ENCODE measurements at places on chromosomes 6 and 20.

- DNase-seq, result peak; percentile 48
Measured at GRCh38 chr20:6533351-6533750, 234.1 kb upstream of the BMP2 start.

- peak; percentile 42 for DNase-seq
Measured at GRCh38 chr6:80742481-80742880, 636.0 kb downstream of the BCKDHB start.

- DNase-seq, result peak; percentile 54
Measured at GRCh38 chr6:30915591-30915946, 1.5 kb downstream of the VARS2 start.

- no peak for DNase-seq
Measured at GRCh38 chr6:37116326-37116725, 53.6 kb upstream of the PIM1 start.

DNA sequence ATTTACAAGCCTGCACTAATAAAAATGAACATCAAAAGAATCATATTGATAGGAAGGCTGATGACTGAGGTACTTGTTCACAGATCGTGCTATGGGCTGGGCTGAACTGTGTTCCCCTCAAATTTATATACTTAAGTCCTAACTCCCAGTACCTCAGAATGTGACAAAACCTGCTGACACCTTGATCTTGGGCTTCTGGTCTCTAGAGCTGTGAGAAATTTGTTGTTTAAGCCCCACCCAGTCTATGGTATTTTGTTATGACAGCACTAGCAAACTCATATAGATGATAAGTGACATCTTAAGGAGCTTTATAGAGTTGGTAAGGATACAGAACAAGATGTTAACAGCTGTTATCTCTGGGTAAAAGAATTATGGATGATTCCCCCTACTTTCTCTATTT is 13.8 kb downstream of the UBE2V1 start:
- no peak for DNase-seq

- DNase-seq, result no peak
Measured at GRCh38 chr20:48788486-48789072, 39.2 kb downstream of the PREX1 start.

DNA sequence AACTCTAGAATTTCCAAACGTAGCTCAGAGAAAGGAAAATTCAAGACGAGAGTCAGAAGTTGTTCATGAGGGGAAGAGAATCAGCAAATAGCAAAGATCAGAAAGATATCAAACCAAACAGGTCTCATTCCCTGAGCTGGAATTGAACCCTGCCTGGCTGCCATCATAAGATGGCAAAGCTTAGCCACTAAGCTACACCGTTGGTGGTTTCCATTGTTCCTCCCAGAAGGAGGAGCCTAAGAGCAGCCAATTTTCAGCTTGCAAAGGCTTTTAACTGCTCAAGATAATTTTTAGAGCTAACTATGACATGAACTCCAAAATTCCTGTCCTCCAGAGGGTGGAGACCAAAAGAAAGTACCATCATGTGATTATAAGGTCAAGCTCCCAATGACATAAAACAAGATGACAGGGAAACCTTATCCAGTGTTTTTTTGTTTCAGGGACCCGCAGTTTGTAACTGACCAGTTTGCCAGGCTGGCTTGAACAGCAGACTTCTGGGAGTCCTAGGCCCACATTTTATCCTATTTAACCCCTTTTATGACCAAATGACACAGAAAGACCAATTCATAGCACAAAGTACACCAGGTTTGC is 55.9 kb downstream of the COL11A2 start:
- DNase-seq, result no peak

DNA sequence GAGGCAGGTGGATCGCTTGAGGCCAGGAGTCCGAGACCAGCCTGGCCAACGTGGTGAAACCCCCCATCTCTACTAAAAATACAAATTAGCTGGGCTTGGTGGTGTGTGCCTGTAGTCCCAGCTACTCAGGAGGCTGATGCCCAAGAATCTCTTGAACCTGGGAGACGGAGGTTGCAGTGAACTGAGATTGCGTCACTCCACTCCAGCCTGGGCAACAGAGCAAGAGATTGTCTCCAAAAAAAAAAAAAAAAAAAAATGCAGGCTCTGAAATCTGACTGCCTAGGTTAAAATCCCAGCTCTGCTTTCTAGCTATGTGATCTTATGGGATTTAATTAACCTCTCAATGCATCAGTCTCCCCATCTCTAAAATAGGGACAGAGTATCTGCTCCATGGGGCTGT is 3.3 kb upstream of the TMEM217 start:
- DNase-seq, result no peak

GRCh38 chr20:34791289-34792020 is 34.0 kb downstream of the NCOA6 start:
- peak; percentile 48 for DNase-seq

GRCh38 chr20:60203451-60203850 is 245.2 kb downstream of the CDH26 start:
- no peak for DNase-seq

DNA sequence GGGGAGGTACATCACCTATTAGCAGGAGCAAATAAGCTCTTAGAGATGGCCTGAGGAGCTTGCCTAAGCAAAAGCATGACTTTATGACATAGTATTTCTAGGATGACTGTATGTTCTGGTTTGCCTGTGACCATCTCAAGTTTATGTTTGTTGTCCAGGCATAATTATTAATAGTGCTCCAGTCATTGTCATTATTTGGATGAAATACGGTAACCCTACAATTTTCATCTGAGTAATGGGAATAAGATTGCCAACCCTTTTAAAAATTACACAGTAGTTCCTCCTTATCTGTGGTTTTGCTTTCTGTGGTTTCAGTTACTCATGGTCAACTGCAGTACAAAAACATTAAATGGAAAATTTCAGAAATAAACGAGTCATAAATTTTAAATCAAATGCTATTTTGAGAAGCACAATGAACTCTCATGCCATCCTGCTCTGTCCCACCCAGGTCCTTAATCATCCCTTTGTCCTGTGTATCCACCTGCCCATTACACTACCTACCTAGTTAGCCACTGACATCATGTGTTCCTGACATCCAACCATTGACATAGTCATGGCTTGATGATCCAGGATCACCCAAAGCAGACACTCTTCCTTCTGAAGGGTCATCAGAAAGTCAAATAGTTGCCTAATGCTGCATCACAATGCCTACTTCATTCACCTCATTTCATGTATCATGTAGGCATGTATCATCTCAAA is 27.0 kb upstream of the TFB1M start:
- no peak for DNase-seq

DNA sequence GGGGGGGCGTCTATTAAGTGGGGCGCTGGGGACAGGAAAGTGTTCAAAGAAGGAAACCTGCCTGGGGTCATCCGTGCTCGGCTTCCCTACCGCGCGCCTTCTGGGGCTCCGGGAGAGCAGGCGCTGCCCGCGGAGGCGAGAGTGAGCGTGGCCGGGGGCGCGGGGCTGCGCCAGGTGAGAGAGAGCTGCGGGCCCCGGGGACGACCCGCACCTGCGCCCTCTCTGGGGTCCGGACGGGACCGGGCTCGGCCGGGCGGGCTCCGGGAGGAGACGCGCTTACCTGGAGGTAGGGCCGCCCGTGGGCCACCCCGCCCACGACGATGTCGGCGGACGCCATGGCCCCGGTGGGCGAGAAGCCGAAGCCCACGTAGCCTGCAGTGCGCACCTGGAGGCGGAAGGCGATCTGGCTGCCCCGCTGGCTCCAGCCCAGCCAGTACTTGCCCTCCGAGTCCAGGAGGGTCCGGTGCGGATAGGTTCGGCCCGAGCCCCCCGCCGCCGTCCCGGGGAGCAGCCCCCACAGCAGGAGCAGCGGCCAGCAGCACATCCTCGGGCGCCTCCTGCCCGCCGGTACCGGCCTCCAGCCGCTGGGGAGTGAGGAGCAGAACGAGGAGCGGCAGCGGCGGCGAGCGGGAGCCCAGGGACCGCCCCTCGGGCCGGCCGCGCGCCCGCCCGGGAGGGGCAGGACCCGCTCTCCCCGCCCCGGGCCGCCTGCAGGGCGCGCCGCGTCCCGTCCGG is at the start of gene MOXD1:
MOXD1 (minus strand) TSS at position 593 of the 735 bp plus-strand sequence; CDS start at position 544, 49 bp downstream.
- no peak for DNase-seq

DNA sequence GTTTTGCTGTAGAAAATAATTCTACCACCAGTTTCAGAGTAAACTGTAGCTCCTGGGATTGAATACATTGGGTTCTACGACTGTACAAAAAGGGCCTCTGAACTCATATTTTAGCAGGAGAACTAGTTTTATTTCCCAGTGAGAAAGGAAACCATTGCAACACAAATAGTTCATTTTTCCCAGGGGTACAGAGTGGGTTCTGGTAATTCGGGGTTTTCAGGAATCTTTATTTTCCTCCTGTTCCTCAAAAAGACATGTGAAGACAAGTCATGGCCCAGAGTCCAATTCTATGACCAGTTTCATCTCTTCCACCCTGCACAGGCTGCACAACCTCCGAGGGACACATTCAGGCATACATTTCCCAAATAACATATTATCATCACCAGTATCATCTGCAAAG is 222.1 kb downstream of the HIVEP2 start:
- no peak for DNase-seq

DNA sequence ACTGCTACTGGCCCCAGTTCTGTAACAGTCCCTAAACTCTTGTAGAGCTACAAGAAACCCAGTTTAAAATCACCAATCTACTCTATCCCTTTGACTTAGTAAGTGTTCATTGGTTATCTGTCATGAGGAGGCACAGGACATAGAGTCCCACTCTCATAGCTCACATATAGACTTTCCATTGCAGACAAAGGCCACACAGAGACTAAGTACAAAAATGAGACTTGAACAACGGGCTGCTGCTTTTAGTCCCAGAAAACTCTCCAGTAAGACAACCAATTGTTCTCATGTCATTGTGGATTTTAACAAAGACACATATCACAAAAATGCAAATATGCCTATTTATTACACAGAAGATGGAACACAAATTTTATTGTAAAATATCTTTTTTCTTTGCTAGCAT is 197.4 kb downstream of the PTPRK start:
- DNase-seq, result no peak

- DNase-seq, result no peak
Measured at GRCh38 chr20:38369389-38369788, 23.1 kb downstream of the LBP start.

DNA sequence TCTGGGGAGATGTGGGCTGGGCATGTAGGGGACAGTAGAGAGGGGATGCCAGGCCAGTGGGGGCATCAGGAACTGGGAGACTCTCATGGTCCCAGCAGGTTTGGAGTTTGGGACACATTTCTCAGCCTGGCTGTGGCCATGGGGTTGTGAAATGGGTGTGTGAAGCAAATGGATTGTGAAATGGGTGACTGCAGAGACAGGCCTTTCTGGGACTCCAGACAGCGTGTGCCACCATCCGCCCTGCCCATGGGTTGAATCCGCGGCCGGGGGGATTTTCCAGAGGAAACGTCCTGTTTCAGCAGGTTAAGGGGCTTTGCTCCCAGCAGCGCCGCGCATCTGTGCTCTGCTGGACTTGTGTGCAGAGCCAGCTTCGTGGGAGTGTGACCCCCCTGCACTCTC is 3.7 kb upstream of the PMEPA1 start:
- no peak for DNase-seq

DNA sequence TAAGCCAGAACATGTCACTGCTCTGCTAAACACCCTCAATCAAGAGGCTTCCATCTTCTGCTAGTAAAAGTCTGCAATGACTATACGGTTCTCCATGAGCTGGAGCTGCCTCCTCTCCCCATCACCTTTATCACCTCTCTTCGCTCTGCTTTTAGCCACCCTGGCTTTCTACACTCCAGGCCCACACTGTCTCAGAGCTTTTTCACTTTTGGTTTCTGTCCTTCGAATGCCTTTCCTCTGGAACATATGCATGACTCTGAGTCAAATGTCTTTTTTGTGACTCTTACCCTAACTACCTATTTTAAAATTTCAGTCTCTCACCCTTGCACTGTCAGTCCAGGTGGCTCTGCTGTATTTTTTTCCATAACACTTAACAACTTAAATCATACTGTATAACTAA is 525.4 kb upstream of the RNF217 start:
- DNase-seq, result no peak

DNA sequence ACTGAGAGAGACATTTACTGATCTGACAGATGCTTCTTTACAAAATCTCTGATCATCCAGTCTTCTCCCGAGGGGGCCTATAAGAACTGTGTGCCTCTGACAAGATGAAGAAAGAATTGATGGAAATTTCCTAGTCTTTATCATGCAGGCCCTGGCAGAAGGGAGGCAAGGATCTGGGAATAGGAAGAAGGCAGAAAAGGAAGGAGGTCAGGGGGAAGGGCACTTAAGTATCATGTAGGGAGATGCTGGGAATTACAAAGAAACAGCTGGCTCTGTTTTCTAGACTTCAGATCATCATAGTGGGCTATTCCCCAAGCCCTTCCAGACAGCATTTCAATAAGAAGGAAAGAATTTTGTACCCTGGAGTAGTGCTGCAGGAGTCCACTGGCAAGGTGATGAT is 243.3 kb upstream of the MOCS1 start:
- DNase-seq, result no peak

DNA sequence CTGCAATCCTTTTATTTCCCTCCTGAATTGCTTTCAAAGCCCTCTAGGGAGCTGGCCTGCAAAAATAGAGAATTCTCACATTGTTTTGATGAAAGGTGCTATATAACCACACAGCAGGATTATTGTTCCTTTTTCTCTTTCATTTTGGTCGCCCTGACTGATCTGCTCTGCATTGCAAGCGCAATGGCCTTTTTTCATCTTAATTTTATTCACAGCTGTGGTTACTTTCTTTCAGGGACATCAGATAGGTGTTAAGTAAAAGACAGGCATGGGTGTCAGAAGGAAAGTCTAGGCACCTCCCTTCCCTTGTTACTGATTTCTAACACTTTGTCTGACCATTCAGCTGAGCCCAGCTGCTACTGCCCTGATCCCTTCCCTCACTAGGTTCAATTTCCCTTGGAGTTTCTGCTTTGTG is 850.5 kb upstream of the MAP3K7 start:
- no peak for DNase-seq

DNA sequence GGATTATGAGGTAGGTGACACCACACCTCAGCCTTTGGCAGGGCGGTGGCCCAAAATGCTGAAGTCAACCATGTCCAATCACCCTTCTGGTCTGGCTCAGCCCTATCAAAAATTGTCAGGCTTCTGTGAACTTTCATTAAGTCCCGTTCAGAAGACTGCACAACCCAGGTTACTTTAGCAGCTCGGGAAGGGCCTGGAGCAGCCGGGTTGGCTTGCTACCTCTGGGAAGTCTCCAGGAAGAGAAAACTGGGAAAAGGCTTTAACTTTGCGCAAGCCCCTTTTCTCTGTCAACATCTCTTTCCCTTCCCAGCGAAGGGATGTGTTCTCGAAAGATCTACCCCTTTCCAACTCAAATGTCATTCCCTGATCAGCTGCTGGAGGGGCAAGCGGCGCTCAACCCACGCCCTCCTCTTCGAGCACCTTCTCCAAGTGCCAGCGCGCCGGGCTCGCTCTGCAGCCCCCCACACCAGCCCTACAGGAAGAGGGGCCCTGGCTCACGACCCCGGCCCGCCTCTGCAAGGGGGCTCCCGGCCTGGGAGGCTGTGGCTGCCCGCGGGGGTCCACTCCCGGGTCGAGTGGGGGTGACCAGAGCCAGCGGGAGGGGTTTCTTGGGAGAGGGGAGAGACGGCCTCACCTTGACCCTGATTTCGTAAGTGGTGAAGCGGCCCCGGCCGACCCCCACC is 573 bp downstream of the SNX3 start:
- no peak for DNase-seq

All from fibroblast of skin of left quadriceps (primary cell).